ENCODE measurements at places on chromosomes 7 and 10. TPM values are rescaled to one million over a fixed set of nuclear protein-coding genes. Genes with fewer than 3 reads are reported as not detected.

The IFIT1 gene
- total RNA-seq, result 3.3 TPM

The C10orf53 gene
- not detected for total RNA-seq

The MACROH2A2 gene
- 5.8 TPM for total RNA-seq

The KIF11 gene
- total RNA-seq, result 9.6 TPM

The ING3 gene
- total RNA-seq, result 12.5 TPM

The LIMK1 gene
- 64.8 TPM for total RNA-seq

The CRHR2 gene
- not detected for total RNA-seq

The ADRA2A gene
- total RNA-seq, result 0.48 TPM

The LBX1 gene
- not detected for total RNA-seq

All from glomerular endothelial cell (primary cell).